ENCODE measurements at places on chromosomes 1 and 21.

GRCh38 chr1:228900099-228900885 is 165.0 kb downstream of the RHOU start:
- no peak for DNase-seq

- peak; percentile 8 for DNase-seq
Observed at GRCh38 chr1:77475641-77476040, 193.8 kb downstream of the AK5 start.

GRCh38 chr1:25679171-25679570 is 62.6 kb downstream of the MAN1C1 start:
- no peak for DNase-seq

GRCh38 chr1:14238472-14239307 is 359.8 kb upstream of the KAZN start:
- DNase-seq, result no peak

DNA sequence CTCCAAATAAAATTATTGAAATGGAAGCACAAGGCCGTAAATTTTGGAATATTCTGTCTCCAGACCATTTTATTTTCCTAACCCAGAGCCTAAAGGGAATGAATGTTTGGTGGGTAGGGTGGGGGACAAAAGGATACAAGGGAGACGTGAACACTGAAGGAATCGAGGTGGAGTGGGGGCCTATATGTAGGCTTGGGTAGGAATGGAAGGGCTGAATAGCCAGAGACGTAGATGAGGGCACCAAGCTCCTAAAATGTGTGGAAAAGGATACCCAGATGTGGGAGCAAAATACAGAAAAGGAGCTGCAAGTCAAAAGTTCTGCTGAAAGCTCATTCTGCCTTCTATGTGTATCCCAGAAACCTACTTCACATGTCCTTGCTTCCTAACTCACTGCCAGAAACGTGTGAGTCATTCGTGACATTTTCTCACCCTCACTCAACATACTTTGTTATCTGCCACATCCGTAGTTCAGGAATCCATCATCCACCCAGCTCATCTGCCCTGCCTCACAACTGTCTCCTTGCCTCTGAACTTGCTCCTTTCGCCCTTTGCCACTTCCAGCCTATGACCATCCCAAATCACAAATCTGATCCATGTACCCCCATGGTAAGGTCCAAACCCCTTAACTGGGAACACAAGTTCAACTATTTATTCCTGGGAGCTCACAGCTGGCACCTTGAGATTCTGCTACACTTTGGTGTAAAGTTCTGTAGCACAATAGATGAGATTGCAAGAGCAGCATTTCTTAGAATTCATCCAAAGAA is 84.1 kb upstream of the PRDX6 start:
- no peak for DNase-seq

- DNase-seq, result no peak
Observed at GRCh38 chr1:42935313-42935895, 23.3 kb downstream of the SLC2A1 start.

GRCh38 chr1:91653183-91653582 is 152.5 kb downstream of the CDC7 start:
- no peak for DNase-seq

- no peak for DNase-seq
Observed at GRCh38 chr1:213273546-213273945, 222.5 kb downstream of the RPS6KC1 start.

GRCh38 chr1:231376875-231377549 is 38.9 kb downstream of the SPRTN start:
- DNase-seq, result no peak

GRCh38 chr1:25902462-25902861 is 3.8 kb downstream of the STMN1 start:
- DNase-seq, result no peak

GRCh38 chr1:82052563-82052962 is 251.8 kb downstream of the ADGRL2 start:
- DNase-seq, result no peak

- no peak for DNase-seq
Observed at GRCh38 chr1:209674957-209675564, at the start of gene G0S2. Gene G0S2, plus strand, starts transcription at chr1:209675412. Its CDS starts 273 bp downstream, at chr1:209675685.

DNA sequence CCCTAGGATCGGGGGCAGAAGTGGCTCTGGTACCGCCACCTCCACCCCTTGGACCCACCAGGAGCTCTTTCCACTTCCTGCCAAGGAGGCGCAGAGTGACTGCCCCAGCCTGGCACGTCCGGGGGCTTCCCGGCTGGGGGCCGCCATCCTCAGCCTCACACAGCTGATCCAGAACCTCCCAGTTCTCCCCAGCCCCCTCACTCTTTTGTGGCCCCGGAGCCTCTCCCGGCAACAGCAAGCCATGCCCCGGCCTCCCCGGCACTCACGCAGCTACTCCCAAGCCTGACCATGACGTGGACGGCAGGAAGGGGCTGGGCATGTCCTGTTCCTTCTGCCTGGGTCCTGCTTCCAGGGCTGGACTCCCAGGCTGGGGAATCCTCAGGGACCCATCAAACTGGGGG is 17.1 kb downstream of the TP73 start:
- no peak for DNase-seq

DNA sequence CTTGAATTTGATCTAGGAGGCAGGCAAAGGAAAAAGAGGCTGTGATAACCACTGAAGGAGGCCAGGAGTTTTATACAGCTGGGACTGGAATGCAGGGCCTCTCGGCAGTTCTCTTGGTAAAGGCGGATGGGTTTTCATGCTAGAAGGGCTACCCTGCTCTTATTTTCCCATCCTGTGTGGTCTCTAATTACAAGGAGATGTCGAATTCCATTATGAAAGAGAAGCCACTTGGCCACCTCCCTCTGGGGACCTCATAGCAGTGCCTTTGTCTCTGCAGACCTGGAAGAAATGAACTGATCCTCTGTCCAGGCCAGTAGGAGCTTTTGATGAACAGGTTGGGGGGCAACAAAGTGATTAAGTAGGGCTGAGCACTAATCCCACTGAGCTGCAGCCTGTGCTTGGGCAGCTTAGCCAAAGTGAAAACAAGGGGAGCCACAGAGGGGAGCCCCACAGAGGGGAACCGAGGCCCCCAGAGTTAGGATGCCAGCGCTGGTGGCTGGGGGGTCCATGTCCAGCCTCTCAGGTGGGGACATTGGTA is 42.2 kb upstream of the BCAR3 start:
- DNase-seq, result no peak

- DNase-seq, result no peak
Observed at GRCh38 chr21:16751695-16752474, 761.0 kb upstream of the CXADR start.

- DNase-seq, result peak; percentile 16
Observed at GRCh38 chr1:121458291-121459048, 273.7 kb downstream of the SRGAP2C start.

GRCh38 chr1:246919902-246920301 is 11.8 kb downstream of the AHCTF1 start:
- no peak for DNase-seq

DNA sequence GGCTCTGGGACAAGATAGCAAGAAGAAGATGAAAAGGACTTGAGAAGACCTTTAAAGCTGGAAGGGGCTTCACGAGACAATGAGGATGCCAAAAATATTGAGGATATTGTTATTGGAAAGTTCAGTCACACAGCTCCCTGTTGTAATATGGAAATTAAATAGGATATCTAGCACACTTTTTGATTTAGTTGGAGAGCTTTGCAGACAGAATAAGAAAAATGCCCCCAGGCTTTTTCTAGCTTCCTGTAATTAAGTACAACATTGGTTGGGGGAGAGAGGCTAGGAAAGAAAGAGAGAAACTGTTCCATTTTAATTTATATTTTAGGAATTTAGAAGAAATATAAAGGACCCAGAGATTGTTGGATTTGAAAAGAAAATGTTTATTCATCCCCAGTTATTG is 27.5 kb downstream of the RBM11 start:
- no peak for DNase-seq

DNA sequence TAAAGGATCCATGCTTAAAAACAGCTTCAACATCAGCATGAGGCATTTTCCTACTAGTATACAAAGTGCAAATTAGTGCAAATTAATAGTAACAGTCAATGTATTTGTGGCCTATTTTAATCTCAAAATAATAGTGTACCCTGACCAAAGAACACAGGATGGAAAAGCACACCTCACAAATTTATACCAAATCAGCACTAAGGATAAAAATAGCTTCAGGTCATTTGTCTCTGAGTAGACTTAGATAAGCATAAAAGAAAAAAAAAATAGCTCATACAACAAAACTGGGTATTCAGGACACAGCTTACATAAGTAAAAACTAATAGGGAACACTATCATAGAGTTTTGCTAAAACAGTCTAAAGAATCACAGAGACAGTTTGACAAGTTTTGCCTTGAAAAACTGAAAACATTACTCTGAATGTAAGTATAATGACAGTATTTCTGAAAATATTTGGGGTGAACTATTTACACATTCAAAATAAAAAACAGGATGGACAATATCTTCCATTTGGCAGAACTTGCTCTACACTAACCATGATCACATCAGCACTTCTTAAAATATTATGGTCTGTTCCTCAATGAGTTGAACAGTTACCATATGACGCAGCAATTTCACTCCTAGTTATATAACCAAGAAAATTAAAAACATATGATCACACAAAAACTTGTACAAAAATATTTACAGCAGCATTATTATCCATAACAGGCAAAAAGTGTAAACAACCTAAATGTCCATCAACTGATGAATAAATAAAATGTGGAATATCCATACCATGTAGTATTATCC is 46.3 kb downstream of the RNF115 start:
- DNase-seq, result no peak

DNA sequence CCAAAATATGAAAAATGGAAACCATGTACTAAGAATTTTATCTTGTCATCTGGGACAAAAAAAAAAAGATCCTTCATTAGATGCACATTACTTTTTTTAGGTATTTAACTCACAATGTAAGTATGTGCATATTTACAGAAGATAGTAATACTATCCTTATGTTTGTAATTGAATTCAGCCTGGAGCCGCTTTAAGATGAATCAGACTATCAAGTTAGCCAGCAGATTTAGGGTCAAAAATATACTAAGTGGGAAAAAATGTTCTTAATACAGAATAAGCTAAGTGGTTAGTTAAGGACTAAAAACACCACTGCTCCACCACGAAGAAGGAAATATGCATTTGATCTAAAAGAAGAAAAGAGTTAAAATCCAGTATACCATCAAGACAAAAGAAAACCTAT is 49.1 kb downstream of the DSCAM start:
- DNase-seq, result no peak

- no peak for DNase-seq
Observed at GRCh38 chr1:220791285-220791684, 4.6 kb downstream of the MTARC1 start.

GRCh38 chr1:231311720-231312431 is 25.8 kb downstream of the EXOC8 start:
- no peak for DNase-seq

DNA sequence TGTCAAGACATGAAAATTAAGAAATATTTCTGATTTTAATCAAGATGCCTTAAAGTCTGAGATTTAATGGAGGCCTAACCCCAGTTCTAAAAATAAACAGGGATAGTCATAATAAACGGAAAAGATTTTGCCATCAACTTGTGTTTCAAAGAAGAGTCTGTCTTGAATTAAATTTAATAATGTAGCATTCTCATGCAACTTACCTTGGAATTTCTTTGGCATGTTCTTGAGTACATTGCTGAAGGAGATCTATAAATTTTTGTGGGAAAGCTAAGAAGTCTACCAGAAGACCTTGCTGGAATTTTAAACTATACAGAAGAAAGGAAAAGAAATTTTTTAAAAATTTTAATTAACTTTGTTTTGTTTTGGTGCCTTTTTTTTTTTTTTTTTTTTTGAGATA is 10.6 kb downstream of the SASS6 start:
- DNase-seq, result no peak

- DNase-seq, result no peak
Observed at GRCh38 chr1:20665726-20666125, 4.6 kb upstream of the DDOST start.
